Stimulated activated memory B cell treated with anti-CD40 and anti-IgM and Interleukin-4, amounts not matched to agents 10 μg/mL and 1 μg/mL and 100 μg/mL, for 72 hours (primary cell): ENCODE measurements at places on chromosomes 4 and X.
A peak's percentile ranks its signal among the peaks of the same experiment; 100 is the strongest.

DNA sequence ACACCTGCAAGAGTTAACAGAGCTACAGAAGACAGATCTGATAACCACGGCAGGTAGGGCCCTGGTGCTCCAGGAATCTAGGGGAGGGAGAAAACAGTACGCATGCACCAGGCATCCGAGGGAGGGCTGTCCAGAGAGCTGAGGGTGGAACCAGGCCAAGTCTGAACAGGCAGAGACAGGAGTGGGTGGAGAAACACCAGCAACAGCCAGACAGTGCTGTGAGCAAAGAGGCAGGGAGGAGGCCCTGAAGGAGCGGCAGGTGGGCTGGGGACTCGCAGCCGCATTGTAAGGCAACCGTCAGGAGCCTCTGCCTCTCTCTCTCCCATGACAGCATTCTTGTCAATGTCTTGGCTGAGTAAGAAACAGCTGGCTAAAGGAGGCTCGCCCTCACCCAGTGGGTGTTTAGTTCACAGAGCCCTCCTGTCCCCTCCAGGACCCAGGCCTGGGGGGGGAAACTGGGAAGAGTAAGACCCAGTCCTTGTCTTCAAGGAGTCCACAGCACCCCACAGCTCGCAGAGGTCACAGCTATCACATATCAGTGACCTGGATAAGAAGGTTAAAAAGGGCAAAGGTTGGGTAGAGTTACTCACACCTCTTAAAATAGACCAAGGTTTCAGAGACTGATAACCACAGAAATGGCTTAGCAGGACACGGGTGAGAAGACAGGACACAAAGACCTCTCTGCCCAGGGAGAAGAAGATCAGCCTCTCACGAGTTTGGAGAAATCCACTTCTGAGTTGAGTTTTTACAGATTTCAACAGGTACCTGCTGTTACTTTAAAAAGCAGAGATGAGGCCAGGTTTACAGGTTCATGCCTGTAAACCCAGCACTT lies 10.5 kb downstream of the ACSL1 start:
- peak; percentile 89 for ATAC-seq
- H3K4me1 ChIP-seq: peaks cover 92% of the 10 kb centered on the region
- H3K4me3 ChIP-seq: peak overlapping the region; percentile 71
- H3K27me3 ChIP-seq: no peaks in the 10 kb centered on the region
- H3K27ac ChIP-seq: peak overlapping the region; percentile 95

DNA sequence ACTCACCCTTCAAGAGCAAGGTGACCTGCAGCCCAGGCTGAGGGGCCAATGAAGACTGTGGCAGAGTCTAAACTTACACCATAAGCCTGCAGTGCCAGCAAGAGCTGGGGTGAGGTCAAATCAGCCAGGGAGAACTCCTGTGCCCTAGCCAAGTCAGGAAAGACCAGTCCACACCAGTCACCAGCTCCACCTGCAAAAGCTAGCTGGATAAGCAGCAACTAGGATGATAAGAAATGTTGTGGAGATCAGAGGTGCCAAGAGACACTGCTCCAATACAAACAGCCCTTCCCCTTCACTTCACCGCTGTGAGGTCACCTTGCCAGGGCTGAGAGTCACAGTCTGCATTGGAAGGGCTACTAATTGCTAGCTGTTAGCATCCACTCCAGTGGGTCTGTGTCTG lies 31.3 kb downstream of the NIPAL1 start:
- H3K4me3 ChIP-seq: no peak overlapping the region
- no peaks in the 10 kb centered on the region for H3K36me3 ChIP-seq
- ATAC-seq: peak; percentile 61
- peaks cover 48% of the 10 kb centered on the region for H3K4me1 ChIP-seq

GRCh38 chr4:25767877-25768725 lies 94.7 kb downstream of the SEL1L3 start:
- no peaks in the 10 kb centered on the region for H3K27me3 ChIP-seq
- H3K4me3 ChIP-seq: no peak overlapping the region
- ATAC-seq: no peak
- H3K36me3 ChIP-seq: peaks cover 68% of the 10 kb centered on the region
- H3K27ac ChIP-seq: peak overlapping the region; percentile 17
- peaks cover 6% of the 10 kb centered on the region for H3K4me1 ChIP-seq

DNA sequence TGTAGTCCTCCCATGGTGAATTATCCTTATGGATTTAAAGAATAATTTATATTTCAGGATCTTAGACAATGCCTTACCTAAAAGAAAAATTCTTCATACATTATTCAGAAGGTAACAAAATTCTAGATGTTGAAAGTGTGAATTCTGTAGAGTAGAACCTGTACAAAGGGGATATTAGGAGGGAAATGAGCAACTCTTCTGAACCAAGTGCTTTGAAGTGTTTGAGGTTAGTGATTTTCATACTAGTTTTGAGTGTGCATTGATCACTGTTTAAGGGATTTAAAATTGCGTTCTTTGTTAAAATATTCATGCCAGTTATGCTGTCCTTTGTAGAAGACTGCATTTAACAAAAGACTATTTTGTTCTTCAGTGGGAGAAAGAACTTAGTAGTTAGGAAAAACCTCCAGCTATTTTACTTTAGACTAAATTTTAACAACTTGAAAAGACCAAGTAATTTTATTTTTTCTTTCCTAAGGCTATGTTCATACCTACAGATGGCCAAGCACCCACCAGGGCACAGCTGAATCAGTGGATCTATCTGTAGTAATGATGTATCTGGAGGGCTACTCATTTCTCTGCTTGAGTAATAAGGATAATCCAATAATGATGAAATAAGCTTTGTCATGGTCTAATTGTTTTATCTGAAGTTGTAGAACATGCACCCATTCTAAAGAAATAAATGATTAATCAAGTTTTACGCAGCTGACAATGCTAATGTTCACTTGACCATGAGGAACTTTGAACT lies 134.3 kb upstream of the RPS6KA6 start:
- H3K4me1 ChIP-seq: no peaks in the 10 kb centered on the region
- H3K27ac ChIP-seq: no peak overlapping the region
- H3K36me3 ChIP-seq: no peaks in the 10 kb centered on the region
- no peak overlapping the region for H3K4me3 ChIP-seq
- no peaks in the 10 kb centered on the region for H3K27me3 ChIP-seq

DNA sequence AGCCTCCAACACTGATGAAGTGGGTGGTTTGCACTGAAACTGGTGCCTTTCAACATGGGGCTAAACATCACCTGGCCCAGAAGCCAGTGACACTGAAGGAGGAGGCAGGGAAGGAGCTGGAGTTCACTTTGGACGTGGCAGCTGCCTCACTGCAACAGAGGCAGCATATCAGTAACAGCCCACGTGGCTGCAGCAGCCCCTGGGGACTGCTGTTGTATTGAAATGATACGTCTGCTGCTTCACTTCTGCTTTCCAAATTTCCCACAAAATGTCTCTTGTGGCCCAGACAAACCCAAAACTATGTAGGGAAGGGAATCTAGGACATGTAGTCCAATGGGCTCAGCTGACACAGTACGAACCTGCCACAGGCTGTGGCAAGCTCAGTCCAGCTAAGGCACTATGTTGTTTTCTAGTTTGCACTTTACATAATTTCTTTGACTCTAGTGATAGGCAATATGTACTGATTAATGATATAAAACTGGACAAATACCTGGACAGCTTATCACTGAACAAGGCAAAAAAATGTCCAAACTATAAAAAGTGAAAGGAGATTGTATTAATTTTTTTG lies 84.7 kb upstream of the RAPGEF2 start:
- peaks cover 47% of the 10 kb centered on the region for H3K27me3 ChIP-seq
- H3K4me1 ChIP-seq: peaks cover 26% of the 10 kb centered on the region
- H3K27ac ChIP-seq: peak overlapping the region; percentile 9
- no peak overlapping the region for H3K4me3 ChIP-seq
- no peaks in the 10 kb centered on the region for H3K36me3 ChIP-seq

- H3K4me3 ChIP-seq: no peak overlapping the region
- peaks cover 14% of the 10 kb centered on the region for H3K27me3 ChIP-seq
- no peak overlapping the region for H3K27ac ChIP-seq
Observed at GRCh38 chr4:7753271-7753670, 186.4 kb downstream of the AFAP1 start.

DNA sequence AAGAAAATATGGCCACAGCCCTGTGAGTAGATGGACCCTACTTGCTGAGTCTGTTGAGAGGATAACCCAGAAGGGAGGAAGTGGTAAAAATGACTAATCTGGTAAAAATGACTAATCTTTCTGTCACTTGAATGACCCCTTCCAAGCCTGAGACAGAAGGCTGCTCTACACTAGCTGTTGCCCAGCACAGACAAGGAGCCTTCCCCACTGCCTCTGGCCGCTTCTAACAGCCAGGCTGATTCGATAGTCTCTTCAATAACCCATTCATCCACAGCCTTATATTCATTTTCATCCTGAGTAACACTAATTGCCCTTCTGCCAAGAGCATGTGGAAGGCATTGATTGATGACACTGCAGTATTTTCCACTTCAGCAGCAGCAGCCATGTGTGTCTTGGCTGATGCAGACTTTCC lies 18.4 kb downstream of the MAGEB17 start:
- H3K4me3 ChIP-seq: no peak overlapping the region
- no peak overlapping the region for H3K27ac ChIP-seq
- no peak for ATAC-seq
- H3K36me3 ChIP-seq: no peaks in the 10 kb centered on the region

GRCh38 chr4:175714686-175715085 lies 97.4 kb downstream of the GPM6A start:
- no peaks in the 10 kb centered on the region for H3K4me1 ChIP-seq
- no peaks in the 10 kb centered on the region for H3K27me3 ChIP-seq
- no peaks in the 10 kb centered on the region for H3K36me3 ChIP-seq
- H3K27ac ChIP-seq: no peak overlapping the region

- H3K27ac ChIP-seq: no peak overlapping the region
- no peak for ATAC-seq
- H3K27me3 ChIP-seq: peaks cover 54% of the 10 kb centered on the region
- no peak overlapping the region for H3K4me3 ChIP-seq
- peaks cover 7% of the 10 kb centered on the region for H3K4me1 ChIP-seq
Observed at GRCh38 chr4:83618431-83618830, 82.5 kb downstream of the GPAT3 start.

- H3K27me3 ChIP-seq: no peaks in the 10 kb centered on the region
- H3K4me1 ChIP-seq: no peaks in the 10 kb centered on the region
- ATAC-seq: no peak
- H3K36me3 ChIP-seq: no peaks in the 10 kb centered on the region
- no peak overlapping the region for H3K4me3 ChIP-seq
Observed at GRCh38 chr4:143085659-143086058, 99.1 kb upstream of the USP38 start.

DNA sequence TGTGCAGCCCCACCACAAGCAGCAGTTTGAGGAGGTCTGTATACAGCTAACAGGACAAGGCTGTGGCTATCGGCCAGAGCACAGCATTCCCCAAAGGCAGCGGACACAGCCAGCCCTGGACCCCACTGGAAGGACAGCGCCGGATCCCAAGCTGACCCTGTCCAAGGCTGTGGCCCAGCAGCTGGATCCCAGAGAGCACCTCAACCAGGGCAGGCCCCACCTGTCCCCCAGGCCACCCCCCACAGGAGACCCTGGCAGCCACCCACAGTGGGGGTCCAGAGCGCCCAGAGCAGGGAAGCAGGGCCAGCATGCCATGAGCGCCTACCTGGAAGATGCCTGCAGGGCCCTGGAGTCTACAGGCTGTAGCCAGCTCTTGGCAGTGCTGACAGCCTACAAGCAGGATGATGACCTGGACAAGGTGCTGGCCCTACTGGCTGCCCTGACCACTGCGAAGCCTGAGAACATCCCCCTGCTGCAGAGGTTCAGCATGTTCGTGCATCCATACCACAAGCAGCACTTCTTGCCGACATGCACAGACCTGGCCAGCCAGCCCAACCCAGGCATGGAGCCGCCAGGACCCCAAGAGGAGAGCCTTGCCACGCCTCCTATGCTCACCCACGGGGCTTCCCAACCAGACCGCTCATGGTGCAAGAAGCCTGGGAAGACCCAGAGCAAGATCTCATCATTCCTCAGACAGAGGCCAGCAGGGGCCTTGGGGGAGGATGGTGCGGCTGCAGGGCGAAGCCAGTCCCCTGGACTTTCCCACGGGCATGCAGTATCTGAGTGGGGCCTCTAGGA lies 62.0 kb downstream of the ALPK1 start:
- H3K4me1 ChIP-seq: peaks cover 15% of the 10 kb centered on the region
- H3K27ac ChIP-seq: no peak overlapping the region
- ATAC-seq: no peak
- no peaks in the 10 kb centered on the region for H3K27me3 ChIP-seq
- no peak overlapping the region for H3K4me3 ChIP-seq
